ENCODE measurements at places on chromosomes 4 and X. TPM values are rescaled to one million over a fixed set of nuclear protein-coding genes. Genes with fewer than 3 reads are reported as not detected.

KCTD8 gene
- not detected for total RNA-seq

DNA sequence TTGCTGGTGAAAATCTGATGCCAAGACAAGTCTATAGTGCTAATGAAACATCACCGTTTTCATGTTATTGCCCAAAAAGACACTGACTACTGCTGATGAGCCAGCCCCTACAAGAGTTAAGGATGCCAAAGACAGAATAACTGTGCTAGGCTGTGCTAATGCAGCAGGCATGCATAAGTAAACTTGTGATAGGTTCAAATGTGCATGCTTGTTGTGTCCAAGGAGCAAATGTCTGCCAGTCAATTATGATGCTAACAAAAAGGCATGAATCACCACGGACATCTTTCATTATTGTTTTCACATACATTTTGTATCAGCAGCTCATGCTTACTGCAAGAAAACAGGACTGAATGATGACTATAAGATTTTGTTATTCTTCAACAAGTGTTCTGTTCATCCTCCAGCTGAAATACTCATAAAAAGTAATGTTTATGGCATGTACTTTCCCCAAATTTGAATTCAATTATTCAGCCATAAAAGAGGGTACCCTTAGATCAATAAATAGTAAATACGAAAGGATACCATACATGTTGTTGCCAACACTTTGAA is 306.9 kb upstream of the ARSJ start:
- DNase-seq, result no peak

GLRB gene
- not detected for total RNA-seq

LCORL gene
- 7.5 TPM for total RNA-seq

- no peak for DNase-seq
These were observed 138.6 kb upstream of the SMARCAD1 start for GRCh38 chr4:94068753-94069719.
